ENCODE measurements at places on chromosomes 13 and 19.

DNA sequence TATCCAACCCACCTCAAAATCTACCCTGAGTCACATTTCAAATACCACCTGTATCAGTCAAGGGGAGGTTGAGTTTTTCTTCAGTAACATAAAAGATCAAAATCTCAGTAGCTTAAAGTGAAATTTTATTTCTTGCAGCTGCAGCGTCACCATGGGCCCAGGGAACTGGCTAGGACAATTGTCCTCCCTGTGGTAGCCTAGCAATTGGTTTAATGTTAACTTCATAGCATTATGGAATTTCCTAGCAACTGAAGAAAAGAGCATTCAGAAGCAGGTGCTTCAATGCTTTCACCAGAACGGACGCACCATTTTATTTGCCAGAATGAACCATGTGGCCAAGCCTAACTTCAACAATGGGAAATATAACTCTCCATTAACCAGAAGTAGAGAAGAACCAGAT is 359.3 kb upstream of the TSHZ3 start:
- no peak for DNase-seq

DNA sequence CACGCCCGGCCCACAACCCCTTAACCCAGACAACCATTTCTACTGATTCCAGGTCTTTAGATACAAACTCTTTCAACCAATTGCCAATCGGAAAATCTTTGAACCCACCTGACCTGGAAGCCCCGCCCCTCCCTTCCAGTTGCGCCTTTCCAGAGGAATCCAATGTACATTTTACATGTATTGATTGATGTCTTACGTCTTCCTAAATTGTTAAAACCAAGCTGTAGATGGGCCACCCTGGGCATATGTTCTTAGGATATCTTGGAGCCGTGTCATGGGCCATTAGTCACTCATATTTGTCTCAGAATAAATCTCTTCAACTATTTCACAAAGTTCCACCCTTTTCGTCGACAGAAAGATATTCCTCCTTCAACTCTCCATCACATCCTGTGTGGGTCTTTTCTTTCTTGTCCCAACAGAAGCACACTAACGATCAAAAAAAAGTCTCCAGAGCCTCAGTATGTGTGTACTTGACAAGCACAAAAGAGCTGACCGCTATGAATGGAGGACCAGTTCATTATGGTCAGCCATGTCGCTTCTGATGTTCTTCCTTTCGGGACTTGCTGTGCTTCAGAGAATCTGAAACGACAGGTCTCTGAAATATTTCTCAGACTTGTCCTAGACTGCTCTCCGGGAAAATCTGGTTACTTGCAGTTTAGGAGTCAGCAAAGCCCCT is 601 bp upstream of the ZNF749 start:
- DNase-seq = no peak

GRCh38 chr19:3670796-3671679 is 29.2 kb downstream of the PIP5K1C start:
- DNase-seq = peak; percentile 37

- DNase-seq = no peak
These were observed 80.3 kb upstream of the ARHGEF7 start for GRCh38 chr13:111034811-111035210.

GRCh38 chr13:43095771-43096719 is 72.7 kb downstream of the DNAJC15 start:
- no peak for DNase-seq

DNA sequence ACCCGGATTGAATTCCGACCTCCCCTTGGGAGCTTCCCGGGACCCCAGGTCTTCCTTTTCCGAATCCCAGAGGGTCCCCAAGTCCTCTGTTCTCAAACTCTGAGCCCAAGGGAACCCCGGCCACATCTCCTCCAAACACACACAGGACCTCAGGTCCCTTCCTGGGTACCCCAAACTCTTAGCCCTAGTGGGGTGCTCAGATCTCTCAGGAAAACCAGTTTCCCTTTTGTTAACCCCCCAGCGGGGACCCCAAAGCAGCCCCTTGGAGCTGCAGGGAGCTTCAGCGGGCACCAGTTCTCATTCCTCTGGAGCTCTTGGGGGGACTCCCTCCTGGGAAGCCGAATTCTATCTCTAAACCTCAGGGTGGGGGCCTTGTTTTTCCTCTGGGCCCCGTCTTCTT is 774 bp downstream of the CACNG6 start:
- DNase-seq = no peak

- DNase-seq = no peak
These were observed 477 bp upstream of the PLEKHF1 start for GRCh38 chr19:29664753-29665214.

GRCh38 chr13:24851546-24851945 is 87.6 kb downstream of the RNF17 start:
- no peak for DNase-seq

- DNase-seq = no peak
These were observed 24.9 kb downstream of the SLC8A2 start for GRCh38 chr19:47446534-47447469.

DNA sequence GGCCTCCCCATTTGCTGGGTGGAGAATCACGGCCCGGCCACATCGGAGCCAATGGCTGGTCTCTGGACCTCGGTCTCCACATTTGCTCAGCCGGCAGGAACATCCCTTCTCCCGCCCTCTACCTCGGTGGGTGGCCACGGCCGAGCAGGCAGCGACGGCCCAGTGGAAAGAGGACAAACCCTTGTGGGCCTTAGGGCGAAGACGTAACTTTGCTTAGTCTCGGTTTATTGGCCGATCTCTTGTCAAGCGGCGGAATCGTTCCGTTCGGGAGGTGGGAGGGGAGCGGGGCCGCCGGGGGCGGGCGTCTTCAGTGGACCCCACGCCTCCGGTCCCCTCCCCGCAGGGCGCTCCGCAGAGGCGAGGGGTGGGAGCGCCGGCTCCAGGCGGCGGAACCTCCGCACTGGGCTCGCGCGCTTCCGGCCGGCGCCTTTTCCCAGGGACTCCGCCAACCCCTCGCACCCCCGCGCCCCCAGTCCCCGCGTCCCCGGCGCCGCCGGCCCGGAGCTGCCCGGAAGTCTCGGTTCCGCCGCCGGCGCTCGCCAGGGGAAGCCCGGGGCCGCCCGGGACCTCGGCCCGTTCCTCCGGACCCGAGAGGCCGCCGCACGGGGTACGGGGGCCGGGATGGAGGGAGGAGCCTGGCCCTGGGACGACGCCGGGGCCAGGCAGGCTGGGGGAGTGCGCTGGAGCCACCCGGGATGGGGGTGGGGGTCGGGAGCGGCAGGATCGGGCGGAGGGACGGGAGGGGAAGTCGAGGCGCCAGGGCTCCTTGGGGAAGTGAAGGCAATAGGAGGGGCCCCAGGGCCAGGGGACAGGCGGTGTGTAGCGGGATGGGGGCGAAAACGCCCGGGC is at the start of gene ZNF580:
Gene ZNF580 (plus strand): TSS at position 426 of the 849 bp plus-strand sequence. CDS start 1,507 bp downstream, outside the sequence.
- DNase-seq = peak; percentile 71

DNA sequence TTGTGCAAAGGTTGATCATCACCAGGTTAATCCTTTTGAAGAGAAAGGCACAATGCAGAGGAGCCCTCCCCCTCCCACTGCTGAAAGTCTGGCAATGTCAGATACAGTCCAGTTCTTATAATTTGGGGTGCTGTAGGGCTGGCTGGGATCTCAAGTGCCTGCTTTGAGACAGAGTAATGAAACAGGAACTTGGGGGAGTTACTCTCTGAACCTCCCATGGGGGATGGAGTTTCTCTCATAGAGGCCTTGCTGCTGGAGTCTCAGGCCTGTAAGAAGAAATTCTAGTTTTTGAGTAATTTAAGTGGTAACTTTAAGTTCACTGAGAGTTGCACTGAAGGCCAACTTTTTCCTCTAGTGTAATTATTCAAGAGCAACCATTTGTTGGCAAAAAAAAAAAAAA is 410.5 kb downstream of the KCNRG start:
- no peak for DNase-seq

GRCh38 chr13:113405481-113406300 is 41.8 kb upstream of the GRTP1 start:
- no peak for DNase-seq

DNA sequence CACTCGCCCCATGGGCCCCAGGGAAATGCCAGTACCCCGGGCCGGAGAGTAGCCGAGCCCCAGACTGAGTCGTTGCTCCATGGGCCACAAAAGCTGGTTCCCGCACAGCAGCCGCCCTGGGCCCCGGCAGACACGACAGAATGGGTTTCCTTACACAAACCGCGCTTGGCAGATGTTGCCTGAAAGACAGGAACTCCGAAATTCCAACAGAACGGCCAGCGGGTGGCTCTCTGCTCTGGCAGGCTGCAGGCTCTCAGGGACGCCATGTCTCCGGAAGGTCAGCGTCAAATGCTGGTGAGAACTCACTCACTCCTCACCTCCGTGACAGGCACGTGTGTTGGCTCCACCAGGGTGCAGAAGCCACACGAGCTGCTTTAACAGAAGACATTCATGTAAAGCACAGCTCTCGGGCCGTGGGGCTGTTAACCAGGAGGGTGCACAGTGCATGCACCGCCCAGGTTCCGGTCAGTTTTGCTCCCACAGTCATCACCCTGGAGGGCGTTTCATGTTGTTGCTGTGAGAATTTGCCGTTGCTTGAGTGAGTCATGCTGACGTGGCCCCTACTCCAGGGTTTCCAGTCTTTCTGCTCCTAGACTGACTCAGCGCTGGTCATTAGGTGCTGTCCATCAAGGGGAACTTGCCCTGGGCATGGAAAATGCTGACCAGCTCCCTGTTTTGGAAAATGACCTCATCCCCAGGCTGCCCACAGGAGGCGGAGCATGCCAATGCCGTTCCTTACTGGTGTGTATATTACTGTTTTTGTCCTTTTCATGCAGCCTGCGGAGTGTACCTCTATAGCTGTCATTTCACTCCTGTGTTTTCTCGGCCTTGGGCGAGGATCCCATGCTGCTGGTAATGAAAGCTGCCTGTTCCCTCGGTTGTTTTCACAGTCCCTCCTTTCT is 44.8 kb downstream of the ANKRD10 start:
- DNase-seq = no peak

DNA sequence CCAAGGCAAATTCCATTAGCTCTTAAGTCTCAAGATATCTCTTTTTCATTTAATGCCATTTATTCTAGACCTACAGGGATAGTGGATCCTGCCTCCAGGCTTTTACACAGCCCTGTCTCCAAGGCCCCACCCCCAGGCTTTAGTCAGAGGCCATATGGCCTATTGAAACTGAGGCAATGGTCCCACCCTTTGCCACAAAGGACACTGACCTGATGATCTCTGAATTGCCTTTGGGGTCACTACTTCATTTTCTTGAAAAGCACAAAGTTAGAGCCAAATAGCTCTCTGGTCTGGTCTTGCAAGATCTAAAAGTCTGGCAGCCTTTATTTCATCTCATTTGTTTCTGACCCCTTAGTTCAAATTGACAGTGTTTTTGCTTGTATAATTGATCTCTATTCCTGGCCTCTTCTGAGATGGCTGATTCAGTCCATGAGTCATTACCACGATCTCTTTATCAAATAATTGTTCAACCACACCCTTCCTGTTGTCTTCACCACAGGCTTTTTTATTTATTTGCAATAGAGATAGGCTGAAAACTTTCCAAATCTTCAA is 209.8 kb downstream of the FGF14 start:
- no peak for DNase-seq

GRCh38 chr13:106496072-106496997 is 39.1 kb downstream of the EFNB2 start:
- DNase-seq = no peak

- DNase-seq = no peak
These were observed 19.6 kb downstream of the USP12 start for GRCh38 chr13:27151798-27152599.

DNA sequence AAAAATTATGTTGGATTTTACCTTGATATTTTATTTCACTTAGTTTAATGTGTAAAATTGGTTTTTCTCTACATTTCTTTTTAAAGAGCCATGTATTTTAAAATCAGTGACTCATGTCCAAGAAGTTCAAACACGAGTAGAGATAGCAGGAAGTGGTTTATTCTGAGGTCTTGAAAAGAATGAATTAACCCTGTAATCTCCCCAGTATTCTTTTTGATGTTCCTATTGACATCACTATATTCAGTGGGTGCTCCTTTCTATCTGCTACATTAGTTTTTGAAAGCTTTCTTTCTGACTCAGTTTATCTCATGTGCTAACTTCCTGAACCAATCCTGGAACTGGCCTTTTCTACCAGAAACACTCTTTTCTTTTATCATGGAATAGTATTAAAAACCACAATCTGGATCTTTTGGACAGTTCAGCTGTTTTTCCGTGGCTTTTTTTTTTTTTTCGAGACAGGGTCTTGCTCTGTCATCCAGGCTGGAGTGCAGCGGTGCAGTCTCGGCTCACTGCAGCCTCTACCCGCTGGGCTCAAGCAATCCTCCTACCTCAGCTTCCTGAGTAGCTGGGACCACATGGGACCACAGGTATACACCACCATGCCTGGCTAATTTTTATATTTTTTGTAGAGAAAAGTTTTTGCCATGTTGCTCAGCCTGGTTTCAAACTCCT is 114.9 kb downstream of the PCCA start:
- no peak for DNase-seq

- no peak for DNase-seq
These were observed 159.5 kb upstream of the STARD13 start for GRCh38 chr13:33445024-33445423.

DNA sequence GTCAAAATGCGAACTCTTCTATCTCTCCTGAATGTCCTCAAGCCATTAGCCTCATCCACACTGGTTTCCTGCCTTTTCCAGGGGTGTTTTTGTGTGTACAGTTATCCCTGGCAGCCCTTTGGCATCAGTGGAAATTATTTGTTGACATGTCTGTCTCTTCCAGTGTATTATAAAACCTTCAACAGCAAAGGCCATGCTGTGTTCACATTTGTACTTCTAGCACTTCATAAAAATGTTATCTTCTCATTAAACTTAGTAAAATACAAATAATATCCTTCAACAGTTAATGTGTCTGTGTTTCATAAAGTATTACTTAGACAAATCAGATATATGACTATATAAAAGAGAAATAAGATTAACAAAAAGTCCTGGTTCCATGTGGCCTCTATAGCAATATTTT is 359.5 kb upstream of the ARGLU1 start:
- DNase-seq = no peak

GRCh38 chr13:43852923-43853404 is 26.6 kb downstream of the CCDC122 start:
- no peak for DNase-seq

DNA sequence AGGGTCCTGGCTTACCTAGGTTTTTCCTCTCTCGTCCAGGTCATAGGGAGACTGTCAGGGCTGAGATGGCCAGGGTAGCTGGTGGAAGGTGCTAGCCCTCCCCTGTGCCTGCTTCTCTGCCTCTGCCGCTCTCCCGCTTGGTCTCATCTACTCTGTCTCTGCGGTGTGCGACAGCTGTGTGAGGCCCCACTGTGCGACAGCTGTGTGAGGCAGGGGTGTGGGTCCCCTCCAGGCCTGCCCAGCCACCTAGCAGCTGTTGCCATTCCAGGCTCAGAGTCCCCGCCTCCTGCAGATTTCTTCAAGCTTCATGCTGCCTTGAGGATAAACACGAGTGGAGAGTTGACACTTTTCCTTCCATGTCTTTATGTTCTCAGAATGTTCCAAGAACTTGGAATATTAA is 53.0 kb downstream of the ARHGEF7 start:
- no peak for DNase-seq

GRCh38 chr13:67004511-67004910 is 225.6 kb downstream of the PCDH9 start:
- DNase-seq = no peak

All from stimulated activated CD4-positive, alpha-beta T cell treated with anti-CD3 and anti-CD28 coated beads, Interleukin-2, amount 100 ng/mL, for 48 hours (primary cell).